Upper lobe of left lung (tissue), 6 donors: ENCODE measurements at places on chromosomes 13 and 19.

GRCh38 chr13:70829748-70830147, 721.5 kb upstream of the KLHL1 start:
- DNase-seq, result no peak

DNA sequence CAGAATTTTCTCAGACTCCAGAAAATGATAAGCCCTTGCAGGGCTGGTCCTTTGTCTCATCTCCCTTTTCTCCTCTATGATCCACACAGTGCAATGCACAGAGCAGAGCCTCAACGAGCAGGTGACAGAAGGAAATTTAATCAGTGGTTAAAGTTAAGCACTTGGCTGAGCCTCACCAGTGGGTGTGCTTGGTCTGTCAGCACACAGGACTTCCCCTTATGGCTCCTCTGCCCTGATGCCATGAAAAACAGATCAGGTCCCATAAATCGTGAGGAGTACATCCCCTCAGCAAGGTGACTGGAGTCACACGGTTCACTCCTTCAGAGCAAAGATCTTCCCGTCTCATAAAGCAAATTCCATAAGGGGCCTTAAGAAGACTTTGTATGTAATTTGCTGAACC, 818.2 kb downstream of the UQCRFS1 start:
- DNase-seq, result no peak

DNA sequence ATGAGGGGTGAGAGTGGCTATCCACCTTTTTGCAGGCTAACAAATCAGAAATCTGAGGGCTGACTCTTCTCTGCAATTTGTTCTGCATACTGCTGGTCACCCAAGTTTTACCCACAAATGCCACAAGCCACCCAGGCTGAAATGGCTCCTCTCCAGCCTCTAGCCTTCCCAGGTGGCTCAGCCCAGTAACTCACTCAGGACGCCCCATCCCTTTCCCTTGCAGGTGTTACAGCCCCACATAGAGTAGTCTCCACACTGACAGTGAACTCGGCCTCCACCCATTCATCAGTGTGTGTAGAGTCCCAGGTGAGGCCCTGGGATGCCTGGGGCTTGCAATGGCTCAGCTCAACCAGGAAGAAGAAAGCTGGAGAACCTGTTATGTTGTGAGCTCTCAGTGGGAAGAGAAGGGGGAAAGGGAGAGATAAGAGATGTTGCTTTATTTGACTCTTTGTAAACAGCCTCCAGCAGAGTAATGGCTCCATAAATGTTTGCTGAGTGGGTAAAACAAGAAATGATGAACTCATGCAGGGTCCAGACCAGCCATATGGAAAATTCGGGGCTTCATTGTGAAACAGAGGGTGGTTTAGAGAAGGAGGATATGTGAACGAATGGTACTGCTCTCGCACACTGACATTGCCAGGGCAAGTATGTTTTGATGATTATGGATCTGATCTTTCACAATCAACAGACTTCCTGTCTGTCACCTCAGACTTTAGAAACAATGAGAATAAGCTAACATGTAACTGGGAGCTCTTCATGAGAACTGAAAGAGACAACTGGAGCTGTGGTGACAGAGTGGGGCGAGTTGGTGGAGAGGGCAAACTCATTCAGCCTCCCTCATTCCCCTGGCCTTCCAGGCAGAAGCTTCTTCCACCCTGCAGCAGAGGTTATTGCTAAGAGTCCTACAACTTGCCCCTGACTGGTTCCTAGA, 74.2 kb upstream of the RFC3 start:
- DNase-seq, result no peak

DNA sequence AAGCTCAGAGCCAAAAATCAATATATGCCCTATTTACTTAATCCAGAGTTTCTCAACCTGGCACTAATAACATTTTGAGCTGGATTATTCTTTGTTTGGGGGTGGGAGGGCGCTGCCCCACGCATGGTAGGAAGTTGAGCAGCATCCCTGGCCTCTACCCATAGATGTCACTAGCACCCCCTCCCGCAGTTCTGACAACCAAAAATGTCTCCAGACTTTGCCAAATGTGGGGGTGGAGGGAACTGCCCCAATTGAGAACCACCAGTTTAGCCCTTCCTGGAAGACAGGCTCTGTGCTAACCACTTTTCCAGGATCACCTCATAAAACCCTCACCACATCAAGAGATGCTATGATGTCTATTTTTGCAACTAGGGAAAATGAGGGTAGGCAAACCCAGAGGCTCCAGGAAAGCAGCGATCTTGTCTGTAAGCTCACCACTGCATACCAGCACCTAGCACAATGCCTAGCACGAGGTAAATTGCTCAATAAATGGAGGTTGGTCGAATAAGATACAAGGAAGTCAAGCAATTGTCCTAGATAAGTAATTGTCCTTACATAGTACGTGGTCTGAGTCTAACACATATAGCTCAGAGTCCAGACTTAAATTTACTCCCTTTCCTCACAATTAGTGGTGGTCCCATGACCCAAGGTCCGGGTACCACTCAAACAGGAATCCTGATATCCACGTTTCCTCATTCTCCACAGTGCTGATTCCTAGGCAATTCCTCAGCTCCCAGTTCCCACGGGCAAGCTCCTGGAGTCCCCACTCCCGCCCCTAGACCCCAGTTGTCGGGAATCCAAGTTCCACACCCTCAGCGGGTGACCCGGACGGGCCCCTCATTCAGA, 892 bp downstream of the TRIR start:
- no peak for DNase-seq

DNA sequence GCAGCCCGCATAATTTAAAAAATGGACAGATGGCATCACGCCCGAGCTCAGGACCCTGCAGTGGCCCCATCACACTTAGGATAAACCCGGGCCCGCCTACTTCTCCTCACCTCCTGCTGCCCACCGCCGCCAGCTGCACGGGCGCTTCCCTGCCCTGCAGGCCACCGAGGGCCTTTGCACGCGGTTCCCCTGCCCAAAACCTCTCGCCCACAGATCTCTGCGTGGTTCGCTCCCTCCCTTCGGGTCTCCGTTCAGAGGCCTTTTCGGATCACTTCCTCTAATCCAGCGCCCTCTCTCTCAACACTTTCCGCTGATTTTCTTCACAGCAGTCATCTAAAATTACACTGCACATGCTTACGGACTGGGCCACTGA, 1.8 kb downstream of the SHISA7 start:
- no peak for DNase-seq

DNA sequence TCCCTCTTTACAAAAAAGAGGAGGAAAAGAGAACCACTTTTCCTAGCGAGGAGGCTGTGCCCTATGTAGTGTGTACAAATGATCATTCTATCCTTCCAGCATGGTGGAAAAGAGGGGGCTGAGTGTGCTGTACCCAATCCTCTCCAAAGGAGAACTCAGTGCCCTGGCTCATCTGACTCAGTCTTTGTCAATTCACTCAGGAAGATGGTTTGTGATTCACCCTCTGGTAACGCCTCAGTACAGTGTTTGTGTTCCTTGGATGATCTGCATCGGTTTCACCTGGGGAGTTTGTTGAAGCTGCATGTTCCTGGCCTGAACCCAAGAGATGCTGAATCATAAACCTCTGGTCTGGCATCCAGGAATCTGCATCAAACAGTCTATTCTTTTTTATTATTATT, 18.3 kb upstream of the ENOX1 start:
- no peak for DNase-seq

GRCh38 chr13:94702181-94703041, 9.9 kb downstream of the SOX21 start:
- peak; percentile 58 for DNase-seq

- DNase-seq, result no peak
Observed at GRCh38 chr19:51114087-51114729, 6.0 kb upstream of the CTU1 start.

DNA sequence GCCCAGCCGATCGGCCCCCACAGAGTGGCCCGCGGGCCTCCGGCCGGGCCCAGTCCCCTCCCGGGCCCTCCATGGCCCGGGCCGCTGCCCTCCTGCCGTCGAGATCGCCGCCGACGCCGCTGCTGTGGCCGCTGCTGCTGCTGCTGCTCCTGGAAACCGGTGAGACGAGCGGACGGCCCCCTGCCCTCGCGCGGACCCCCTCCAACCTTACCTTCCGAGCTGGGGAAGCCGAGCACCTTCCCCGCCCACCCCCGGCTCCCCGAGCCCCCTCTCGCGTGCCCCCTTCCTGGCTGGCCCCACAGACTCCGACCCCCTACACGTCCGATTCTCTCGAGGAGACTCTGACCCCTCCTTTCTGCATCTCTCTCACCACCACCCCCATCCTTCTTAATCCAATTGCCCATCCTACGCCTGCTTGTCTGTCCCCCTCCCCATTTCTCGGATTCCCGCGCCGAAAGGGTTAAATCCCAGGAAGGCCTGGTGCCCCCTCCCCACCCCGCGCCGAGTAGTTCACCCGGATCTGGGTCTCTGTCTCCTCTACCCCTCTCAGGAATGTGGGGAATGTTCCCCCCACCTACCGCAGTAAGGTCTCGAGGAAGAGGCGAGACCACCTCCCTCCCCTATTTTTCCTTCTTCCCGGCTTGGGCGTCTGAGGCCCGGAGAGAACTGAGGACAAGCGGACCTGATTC, 502 bp downstream of the NECTIN2 start:
- DNase-seq, result no peak

- DNase-seq, result no peak
Observed at GRCh38 chr13:110275931-110276552, 30.9 kb downstream of the COL4A1 start.

DNA sequence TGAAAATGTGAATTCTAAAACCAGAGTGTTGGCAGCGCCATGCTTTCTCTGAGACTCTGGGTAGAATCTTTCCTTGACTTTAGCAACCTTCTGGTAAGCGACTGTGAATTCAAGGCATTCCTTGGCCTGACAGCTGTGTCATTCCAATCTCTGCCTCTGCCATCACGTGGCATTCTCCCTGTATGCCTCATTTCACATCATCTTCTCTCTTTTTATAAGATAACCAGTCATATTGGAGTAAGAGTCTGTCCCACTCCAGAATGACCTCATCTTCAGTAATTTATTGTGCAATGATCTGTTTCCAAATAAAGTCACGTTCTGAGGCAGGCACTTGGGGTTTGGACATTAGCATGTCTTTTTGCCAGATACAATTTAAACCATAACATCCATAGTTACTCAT, 103.4 kb upstream of the POSTN start:
- DNase-seq, result no peak

DNA sequence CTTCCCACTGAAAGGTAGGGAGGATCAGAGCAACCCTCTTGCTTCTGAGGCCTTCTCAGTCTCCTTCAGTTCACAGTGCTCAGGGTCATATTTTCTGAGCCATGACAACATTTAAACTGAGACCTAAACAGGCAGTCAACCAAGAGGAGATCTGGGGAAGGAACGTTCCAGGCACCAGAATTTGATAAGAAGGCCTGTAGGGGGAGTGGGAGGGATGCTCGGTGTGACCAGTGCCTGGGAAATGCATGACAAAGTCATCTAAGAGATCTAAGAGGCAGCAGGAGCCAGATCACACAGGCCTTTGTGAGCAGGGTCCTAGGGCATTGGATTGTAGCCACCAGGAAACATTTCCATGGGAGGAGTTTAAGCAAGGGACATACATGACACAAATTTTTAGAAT, 71.6 kb downstream of the SHISA2 start:
- DNase-seq, result no peak

DNA sequence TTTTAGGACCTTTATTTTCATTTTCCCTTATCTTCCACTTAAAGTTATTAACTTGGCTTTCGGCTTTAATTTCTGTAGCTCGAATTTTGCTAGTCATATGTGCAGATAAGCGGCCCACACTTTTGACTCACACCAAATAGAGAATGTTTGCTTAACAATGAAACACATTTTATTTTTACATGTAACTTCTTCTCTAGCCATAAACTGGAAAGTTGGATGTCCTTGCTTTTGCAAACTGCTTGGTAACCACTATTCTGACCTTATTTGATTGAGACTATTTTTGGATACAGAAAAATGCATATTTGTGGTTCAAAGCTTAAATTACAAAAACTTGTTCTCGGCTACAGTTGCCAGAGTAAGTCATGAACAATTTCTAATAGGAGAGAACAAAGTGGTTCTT, 600.0 kb downstream of the KCTD12 start:
- DNase-seq, result no peak
